Foreskin melanocyte (primary cell): ENCODE measurements at places on chromosomes 12 and 14.

DNA sequence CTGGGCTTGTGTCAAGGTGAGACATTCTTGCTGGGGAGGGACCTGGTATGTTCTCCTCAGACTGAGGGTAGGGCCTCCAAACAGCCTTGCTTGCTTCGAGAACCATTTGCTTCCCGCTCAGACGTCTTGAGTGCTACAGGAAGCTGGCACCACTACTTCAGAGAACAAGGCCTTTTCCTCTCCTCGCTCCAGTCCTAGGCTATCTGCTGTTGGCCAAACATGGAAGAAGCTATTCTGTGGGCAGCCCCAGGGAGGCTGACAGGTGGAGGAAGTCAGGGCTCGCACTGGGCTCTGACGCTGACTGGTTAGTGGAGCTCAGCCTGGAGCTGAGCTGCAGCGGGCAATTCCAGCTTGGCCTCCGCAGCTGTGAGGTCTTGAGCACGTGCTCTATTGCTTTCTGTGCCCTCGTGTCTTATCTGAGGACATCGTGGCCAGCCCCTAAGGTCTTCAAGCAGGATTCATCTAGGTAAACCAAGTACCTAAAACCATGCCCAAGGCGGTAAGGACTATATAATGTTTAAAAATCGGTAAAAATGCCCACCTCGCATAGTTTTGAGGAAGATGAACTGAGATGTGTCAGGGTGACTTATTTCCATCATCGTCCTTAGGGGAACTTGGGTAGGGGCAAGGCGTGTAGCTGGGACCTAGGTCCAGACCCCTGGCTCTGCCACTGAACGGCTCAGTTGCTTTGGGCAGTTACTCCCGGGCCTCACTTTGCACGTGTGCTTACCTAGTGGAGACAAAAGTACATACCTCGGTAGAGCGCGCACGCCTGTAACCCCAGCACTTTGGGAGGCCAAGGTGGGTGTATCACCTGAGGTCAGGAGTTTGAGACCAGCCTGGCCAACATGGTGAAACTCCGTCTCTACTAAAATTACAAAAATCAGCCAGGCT is 4.3 kb downstream of the GAPDH start:
- DNase-seq: no peak

GRCh38 chr12:116687888-116688287 is 50.0 kb downstream of the SPRING1 start:
- DNase-seq: peak; percentile 20

GRCh38 chr14:104205781-104206180 is 67.4 kb downstream of the KIF26A start:
- DNase-seq: no peak

DNA sequence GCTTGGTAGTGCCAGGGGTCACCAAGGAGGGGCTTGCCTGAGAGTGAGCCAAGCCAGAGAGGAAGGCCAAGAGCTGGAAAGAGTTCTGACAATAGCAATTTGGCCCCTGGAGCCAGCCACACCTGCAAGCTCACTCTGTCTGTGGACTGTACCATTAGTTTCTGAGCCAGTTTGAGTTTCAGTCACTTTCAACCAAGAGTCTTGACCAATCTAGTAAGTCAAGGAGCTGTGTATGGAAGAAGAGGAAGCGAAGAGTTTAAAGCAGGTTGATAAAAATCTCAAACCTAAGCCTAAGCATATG is 38.5 kb downstream of the NT5DC3 start:
- no peak for DNase-seq

DNA sequence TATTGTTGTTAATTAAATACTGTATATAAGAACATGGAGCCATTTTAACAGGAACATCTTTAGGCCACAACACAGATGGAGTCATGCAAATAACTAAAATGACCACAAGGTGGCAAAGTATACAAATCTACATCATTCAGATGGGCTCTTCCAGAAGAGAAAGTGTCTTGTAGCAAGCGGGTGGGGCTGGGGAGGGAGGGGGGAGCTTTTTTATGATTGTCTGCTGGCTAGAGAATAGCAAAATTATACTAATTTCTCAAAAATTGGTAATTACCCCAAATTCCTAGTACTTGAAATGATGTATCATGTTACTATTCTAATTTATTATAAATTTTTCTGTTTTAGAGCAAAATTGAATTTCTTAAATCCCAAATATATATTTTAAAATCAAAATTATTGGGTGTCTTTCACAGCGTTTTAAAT is 378.7 kb downstream of the PRKD1 start:
- peak; percentile 52 for DNase-seq

- no peak for DNase-seq
These were observed 196.2 kb downstream of the CACNA1C start for GRCh38 chr12:2248901-2249381.

DNA sequence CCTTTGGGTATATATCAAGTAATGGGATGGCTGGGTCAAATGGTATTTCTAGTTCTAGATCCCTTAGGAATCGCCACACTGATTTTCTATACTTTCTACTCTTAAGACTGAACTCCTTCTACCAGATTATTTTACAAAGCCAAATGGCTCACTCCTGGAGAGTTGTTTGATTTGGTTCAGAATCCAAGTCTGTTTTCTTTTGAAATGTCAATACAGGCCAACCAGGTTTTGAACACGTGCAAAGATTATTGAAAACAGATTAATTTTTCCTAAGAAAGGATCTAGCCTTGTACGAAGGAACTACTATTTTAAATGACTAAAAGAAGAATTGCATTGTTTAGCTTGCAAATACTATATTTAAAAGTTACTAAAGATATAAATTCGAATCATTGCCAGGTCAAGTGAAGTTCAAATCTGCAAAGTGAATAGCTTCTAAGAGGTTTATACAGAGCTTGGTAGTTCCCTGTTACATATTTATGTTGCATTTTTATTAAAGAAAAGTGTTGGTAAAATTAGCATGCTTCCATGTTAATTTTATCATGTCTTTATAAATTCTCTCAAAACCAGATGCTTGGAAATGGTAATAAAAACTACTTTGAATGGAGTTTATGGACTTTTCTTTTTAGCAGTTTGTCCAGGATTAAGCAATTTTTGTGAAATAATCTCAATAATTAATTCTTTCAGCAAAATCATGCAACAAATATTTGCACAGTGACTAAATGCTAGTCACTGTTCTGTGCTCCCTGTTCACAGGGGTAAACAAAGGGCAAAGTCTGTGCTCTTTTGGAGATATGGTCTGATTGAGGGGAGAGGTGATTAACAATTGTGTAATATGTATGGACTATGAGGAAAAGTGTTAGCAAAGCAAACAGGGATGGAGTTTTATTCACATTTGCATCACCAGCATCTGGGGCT is 38.9 kb downstream of the GPR65 start:
- DNase-seq: no peak

DNA sequence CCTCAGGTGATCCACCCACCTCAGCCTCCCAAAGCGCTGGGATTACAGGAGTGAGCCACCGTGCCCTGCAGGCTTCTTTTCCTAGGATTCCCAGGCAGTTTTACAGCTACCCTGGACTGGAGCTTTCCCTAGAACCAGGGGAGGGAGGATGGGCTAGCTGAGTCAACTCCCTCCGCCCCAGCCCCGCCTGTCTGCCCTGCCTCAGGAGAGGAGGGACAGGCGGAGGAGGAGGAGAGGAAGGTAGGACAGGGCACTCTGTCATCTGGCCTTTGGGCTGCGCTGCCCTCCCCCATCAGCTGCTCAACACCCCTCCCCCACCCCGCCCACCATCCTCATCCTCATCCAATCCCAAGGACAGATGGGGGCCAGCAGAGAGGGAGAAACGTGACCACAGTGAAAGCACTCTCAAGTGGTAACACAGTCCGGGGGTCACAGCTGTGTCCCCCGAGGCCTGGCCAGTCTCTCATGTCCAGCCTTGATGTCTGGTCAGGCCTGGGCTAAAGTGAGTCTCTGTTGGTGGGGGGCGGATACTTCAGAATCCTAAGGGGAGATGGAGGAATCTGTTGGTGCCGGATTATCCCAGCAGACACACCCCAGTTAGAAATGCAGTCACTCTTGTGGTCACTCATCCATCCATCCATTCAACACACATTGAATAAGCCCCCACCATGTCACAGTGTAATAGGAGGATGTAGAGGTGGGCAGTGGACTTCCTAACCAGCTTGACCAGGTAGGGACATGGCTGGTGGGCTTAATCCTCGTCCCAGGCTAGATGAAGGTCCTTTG is 12.3 kb downstream of the FIGNL2 start:
- DNase-seq: no peak

DNA sequence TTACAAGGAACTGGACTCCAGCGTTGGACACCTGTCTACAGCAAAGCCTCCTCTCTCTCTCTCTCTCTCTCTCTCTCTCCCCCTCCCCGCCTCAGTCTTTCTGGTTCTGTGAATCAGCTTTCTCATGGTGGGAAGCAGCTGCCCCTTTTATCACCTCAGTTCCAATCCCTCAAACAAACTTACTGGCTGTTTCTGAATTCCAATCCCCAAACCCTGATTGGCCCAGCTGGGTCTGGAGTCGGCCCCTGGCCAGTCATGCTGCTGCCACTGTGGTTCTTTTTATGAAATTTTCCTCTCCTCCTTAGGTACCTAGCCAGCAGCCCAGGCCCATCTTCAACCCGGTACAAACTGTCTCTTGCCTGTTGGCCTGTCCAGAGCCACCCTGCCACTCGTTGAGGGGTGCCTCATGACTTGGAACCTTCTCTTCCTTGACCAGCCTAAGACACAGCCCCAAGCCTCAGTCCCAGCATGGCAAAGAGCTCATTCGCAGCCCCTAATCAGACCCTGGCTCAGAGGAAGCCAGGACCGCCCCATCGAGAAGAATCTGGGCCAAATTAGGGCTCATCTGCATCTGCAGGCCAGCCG is 9.4 kb upstream of the MORN3 start:
- no peak for DNase-seq

DNA sequence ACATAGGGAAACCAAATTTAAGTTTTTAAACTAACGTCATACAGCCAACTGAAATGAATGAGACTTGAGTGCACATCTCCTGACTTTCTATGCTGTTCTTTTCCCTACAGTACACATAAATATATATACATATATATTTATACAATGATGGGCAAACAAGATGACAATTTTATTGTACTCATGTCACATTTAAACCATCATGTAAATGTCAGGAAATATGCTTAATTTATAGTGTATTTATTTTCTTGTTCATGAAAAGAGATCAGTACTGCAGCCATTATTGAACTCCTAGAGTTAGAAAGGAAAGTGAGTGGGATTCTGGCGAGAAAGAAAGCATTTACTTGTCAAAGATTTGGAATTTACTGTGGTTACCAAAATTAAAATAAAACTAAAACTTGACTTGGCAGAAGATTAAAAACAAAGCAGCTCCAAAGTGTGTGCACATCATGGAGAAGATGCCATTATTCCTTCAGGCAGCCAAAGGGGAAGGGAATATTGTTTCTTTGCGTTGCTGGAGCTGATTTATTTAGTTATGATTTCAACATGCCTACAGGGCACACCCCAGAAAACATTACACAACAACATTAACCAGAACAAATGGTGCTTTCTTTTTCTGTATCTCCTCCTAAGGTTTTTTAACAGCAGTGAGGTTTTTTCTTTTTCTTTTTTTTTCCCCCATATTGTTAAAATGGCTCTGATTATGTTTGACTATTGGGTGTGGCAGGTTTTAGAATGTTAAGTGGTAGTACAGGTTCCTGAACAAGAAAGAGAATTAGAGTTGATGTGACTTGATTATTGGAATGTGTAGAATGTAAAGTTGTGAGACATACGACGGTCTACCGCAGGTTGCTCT is 144.6 kb downstream of the RAD51B start:
- DNase-seq: peak; percentile 74

DNA sequence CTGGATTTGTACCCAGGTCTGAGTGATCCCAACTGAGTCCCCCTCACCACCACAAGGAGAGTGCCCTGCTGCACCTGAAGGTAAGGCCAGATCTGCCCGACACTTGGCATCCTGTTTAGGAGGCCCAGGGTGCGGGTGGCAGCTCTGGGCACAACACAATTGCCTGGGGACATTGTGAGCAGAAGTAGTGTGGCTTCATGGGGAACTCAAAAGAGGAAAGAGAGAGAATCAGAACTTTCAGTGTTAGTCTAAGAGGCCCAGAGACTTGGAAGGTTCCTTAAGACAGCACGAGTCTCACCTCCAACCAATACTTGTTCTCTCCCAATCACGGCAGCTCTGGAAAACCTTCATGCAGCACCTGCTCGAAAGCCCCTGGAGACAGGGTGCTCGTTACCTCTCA is 6.6 kb upstream of the SLC8B1 start:
- DNase-seq: no peak

GRCh38 chr12:53174881-53175491 is 5.5 kb upstream of the ZNF740 start:
- DNase-seq: no peak

DNA sequence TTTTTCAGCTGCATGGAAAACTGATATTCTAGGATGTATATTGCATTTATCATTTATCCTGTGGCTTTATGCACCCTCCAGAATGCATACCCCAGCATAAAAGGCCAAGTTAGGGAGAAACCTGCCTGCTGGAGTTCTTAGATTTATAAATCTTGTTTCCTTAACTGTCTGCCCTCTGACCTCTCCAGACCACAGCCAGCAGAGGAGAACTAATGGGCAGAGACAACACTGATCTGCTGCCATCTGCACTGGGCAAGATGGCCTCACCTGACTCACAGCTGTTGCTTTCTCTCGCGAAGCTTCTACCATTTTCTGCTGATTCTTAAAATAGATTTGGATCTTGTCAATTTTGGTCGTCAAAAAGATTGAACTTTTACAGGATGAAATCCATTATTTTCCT is 65.8 kb downstream of the PPP2R5C start:
- no peak for DNase-seq

GRCh38 chr14:46887144-46887543 is 235.6 kb upstream of the RPL10L start:
- no peak for DNase-seq

DNA sequence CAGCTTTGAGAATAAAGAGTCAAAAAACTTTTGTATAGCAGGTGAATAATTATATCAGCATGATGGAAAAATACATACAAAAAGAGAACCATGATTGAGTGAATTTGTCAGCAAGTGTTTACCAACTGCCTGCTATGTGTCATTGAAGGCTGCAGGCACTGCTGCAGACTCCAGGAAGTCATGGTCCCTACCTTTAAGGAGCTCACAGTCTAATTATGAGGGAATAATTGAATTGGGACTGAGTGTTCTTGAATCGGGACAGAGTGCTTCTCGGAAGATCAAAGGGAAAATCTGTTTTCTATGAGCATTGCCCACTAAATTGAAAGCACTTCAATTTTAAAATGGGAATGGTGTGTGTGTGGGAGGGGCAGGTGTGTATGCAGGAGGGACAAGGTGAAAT is 9.5 kb downstream of the OR10AD1 start:
- no peak for DNase-seq

DNA sequence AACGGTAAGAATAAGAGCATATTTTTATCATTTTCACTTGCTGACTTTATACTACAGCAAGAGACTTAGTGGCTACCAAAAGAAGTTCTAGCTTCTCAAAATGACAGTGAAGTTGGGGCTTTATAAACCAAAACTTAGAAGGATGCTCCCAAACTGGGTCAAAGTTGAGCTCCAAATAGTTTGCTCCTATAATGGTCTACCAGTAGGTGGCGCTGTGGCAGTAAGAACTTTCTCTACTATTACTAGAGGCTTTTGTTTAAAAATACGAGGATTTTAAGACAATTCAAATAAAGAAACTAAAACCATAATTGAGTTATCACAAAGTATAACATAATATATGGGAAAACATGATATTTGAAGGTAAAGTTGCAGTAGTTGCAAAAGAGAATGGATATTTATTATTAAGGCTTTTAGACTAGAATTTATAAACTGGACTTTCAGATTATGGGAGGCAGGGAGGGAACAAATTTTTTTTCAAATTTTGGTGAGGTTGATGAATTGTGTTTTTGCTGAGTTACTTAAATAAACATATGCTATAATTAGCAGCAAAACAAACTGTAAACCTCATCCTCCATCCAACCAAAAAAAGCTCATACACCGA is 75.0 kb downstream of the TGFB3 start:
- peak; percentile 42 for DNase-seq

GRCh38 chr12:120905856-120906384 is 1.8 kb upstream of the SPPL3 start:
- DNase-seq: no peak

- no peak for DNase-seq
These were observed 3.3 kb upstream of the PRKAB1 start for GRCh38 chr12:119664642-119665041.
